Suprapubic skin (tissue), 4 donors: ENCODE measurements at places on chromosomes 5 and 9. TPM values are rescaled to one million over a fixed set of nuclear protein-coding genes. Genes with fewer than 3 reads are reported as not detected.

DNA sequence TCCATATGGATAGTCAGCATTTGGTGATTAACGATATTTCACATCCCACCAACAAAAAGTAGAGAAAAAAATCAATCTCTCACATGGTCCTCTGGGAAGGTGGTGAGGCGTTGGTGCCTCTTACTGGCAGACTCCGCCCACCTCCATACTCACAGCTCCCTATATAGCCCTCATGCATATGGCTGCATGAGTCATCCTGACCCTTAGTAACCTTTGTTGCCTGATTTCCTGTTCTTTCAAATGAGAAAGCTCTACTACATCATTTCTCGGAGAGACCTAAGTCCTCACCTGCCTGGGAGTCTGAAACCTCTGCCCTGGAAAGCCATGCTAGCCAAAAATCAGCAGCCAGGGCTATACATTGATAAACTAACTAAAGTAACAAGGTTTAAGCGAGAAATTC is 33.3 kb upstream of the ABCA1 start:
- no peaks in the 10 kb centered on the region for H3K36me3 ChIP-seq
- H3K4me1 ChIP-seq: peaks cover 16% of the 10 kb centered on the region
- no peak for DNase-seq
- H3K27me3 ChIP-seq: no peaks in the 10 kb centered on the region
- no peak overlapping the region for H3K4me3 ChIP-seq

DNA sequence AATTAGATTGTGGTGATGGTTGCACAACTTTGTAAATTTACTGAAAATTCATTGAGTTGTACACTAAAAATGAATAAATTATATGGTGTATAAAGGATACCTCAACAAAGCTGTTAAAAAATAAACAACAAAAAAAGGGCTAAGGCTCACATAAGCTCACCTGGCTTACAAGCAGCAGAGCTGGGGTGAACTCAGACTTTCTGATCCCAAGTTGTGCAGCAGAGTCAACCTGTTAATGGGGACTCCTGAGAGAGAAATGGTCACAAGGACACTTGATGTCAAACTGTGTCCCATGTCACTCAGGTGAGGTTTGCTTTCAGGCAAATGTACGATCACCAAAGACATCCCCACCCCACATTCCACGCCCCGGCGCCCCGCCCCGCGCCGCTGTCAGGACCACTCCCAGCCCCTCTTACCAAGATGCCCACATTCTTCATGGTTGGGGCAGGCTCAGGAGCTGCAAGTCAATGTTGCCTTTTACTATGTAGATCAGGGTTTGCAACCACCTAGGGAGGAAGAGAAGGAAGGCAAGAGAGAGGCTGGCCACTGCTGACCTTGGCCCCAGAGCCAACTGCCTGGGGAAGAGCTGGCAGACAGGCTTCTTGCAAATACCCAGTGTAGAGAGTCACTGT is 22.4 kb upstream of the SLC36A1 start:
- no peak overlapping the region for H3K27ac ChIP-seq
- peaks cover 9% of the 10 kb centered on the region for H3K27me3 ChIP-seq
- no peaks in the 10 kb centered on the region for H3K36me3 ChIP-seq
- H3K4me1 ChIP-seq: no peaks in the 10 kb centered on the region
- no peak for DNase-seq

DNA sequence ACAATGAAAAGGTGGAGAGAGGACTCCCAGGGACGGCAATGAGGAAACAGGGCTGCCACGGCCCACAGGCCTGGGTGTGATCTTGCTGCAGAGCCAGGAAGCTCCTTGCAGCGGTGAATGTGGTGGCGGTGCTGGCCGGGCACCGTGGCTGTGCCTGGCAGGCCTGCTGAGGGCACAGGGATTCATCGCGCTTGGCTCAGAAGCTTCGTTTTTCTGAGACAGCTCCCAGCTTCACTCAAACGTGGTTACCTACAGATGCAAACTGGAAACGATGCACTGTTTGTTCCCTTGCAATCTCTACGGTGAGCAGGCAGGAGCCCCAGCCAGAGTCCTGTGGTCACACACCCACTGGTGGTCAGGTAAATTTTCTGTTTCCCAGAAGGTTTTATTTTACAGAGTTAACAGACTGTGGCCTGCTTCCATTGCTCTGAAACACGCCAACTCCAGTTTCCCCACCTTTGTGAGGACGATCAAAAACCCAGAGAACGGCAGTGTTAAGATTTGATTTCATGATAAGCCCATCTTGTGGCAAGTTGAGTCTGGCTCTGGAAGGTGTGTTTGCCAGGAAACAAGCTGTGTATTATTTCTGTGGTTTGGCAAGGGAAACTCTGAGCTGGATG is 183.9 kb downstream of the AUH start:
- DNase-seq: peak; percentile 58
- peaks cover 27% of the 10 kb centered on the region for H3K4me1 ChIP-seq
- no peaks in the 10 kb centered on the region for H3K27me3 ChIP-seq
- H3K4me3 ChIP-seq: no peak overlapping the region
- peak overlapping the region; percentile 61 for H3K27ac ChIP-seq

GRCh38 chr9:86836797-86837196 is 110.5 kb downstream of the GAS1 start:
- no peaks in the 10 kb centered on the region for H3K4me1 ChIP-seq
- DNase-seq: no peak
- no peaks in the 10 kb centered on the region for H3K36me3 ChIP-seq
- no peak overlapping the region for H3K4me3 ChIP-seq
- H3K27me3 ChIP-seq: no peaks in the 10 kb centered on the region

DNA sequence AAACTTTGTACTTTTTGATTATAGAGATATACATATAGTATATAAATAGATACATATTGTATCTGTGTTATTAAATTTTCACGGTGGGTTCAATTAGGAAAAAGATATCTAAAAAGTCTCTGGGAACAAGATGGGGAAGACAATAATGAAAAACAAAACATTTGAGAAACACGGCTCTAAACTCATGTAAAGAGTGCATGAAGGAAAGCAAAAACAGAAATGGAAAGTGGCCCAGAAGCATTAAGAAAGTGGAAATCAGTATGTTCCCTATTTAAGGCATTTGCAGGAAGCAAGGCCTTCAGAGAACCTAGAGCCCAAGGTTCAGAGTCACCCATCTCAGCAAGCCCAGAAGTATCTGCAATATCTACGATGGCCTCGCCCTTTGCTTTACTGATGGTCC is at the start of gene IFNA1:
Gene IFNA1, plus strand, starts transcription at position 301 of the 400 bp plus-strand sequence. Its CDS starts 69 bp downstream, at position 370.
- H3K27ac ChIP-seq: no peak within 1 kb of the TSS
- no peaks in the 10 kb centered on the region for H3K4me1 ChIP-seq
- DNase-seq: no peak
- H3K36me3 ChIP-seq: no peaks in the 10 kb centered on the region
- no peak within 1 kb of the TSS for H3K4me3 ChIP-seq
- H3K27me3 ChIP-seq: no peaks in the 10 kb centered on the region

GRCh38 chr9:74172874-74173273 is 324.3 kb upstream of the RORB start:
- H3K27me3 ChIP-seq: no peaks in the 10 kb centered on the region
- no peaks in the 10 kb centered on the region for H3K36me3 ChIP-seq
- H3K4me1 ChIP-seq: no peaks in the 10 kb centered on the region
- H3K27ac ChIP-seq: no peak overlapping the region
- no peak for DNase-seq

GRCh38 chr9:79880626-79881025 is 308.9 kb downstream of the TLE4 start:
- no peak overlapping the region for H3K27ac ChIP-seq
- H3K27me3 ChIP-seq: no peaks in the 10 kb centered on the region
- no peaks in the 10 kb centered on the region for H3K4me1 ChIP-seq
- no peaks in the 10 kb centered on the region for H3K36me3 ChIP-seq

GRCh38 chr5:109921735-109922380 is 232.1 kb downstream of the MAN2A1 start:
- H3K27ac ChIP-seq: no peak overlapping the region
- H3K4me3 ChIP-seq: no peak overlapping the region
- no peak for DNase-seq
- no peaks in the 10 kb centered on the region for H3K4me1 ChIP-seq
- no peaks in the 10 kb centered on the region for H3K27me3 ChIP-seq

DNA sequence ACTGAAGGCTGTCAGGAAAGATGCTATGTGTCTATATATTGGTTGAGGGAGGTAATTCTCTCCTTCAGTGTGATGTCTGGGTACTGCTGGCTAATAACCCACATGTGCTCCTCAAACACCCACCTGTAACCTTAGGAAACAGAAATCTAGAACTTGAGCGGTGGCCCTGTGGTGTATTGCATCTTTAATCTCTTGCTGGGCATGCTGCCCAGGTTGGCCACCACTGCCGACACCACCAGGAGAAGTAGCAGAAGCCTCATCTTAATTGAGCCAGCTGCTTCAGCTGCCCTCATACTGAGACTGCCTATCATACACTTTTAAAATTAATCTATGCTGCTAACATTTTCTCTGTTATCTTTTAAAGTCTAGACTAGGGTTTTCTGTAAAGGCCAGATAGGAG is 103.5 kb upstream of the C5orf63 start:
- H3K36me3 ChIP-seq: no peaks in the 10 kb centered on the region
- no peak for DNase-seq
- no peak overlapping the region for H3K4me3 ChIP-seq
- H3K4me1 ChIP-seq: no peaks in the 10 kb centered on the region

DNA sequence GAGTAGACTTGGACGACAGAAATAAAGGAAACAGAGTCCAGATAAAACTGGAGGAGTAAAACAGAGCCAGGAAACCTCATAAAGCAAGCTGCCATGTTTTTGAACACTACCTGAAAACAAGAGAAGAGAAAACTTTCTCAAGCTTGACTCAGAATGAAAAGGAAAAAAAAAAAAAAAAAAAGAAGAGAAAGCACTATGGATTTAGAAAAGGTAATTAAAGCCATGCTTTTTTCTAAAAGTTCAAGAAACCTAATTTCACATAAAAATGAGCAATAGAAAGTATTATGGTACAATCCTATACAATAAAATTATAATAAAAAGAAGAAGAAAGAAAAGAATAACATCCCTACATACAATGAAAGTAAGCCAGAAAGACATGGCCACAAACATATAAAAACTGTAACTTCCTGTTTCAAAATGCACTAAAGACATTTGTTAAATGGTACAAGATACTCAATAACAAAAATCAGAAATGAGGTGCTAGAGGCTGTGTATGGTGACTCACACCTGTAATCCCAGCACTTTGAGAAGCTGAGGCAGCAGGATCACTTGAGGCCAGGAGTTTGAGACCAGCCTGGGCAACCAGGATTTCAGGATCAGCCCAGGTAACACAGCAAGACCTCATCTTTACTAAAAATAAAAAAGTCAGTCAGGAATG is 129.5 kb downstream of the SIL1 start:
- H3K4me1 ChIP-seq: no peaks in the 10 kb centered on the region
- H3K27me3 ChIP-seq: no peaks in the 10 kb centered on the region
- no peak overlapping the region for H3K27ac ChIP-seq

The ZBTB43 gene
- total RNA-seq: 21.2 TPM
